Aorta (tissue), 5 donors: ENCODE measurements at places on chromosomes 11 and 22. TPM values are rescaled to one million over a fixed set of nuclear protein-coding genes. Genes with fewer than 3 reads are reported as not detected.

- no peak for DNase-seq
- no peak overlapping the region for H3K4me3 ChIP-seq
- no peaks in the 10 kb centered on the region for H3K27me3 ChIP-seq
- H3K4me1 ChIP-seq = no peaks in the 10 kb centered on the region
- no peak overlapping the region for H3K27ac ChIP-seq
Measured at GRCh38 chr22:24506802-24507438, 11.8 kb downstream of the UPB1 start.

DNA sequence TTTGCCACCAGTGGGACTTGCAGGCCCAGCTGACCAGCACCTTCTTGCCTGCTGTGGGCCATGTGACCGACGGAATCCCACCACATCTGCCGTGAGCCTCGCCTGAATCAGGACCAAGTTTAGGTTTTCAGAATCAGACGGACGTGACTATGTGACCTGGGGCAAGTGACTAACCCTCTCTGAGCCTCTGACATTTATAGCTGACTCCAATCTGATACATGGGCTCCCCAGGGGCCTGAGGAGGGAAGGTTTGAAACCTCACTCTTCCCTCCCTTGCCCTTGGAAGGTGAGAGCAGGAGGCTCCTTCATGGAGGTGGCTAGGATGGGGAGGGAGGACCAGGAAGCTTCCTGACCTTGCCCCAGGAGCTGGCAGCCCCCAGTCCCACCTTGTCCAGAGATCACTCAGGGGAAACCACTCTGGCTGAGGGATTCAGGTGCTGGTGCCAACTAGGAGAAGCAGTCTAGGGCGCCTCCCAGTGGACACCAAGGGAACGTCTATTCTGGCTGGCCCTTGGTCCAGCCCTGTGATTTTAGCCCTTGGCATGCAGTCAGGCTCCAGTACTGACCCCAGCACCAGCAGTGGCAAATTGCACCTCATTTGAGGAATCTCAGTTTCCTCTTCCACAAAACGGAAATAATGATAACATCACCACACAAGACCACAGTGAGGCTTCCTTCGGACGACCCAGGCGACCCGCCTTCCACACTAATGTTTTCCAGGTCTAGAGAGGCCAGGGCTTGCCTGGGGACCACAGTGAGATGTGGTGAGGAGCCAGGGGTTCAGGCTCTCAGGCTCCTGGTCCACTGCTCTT is 47.2 kb upstream of the SYT7 start:
- H3K27ac ChIP-seq = no peak overlapping the region
- H3K4me1 ChIP-seq = no peaks in the 10 kb centered on the region
- H3K36me3 ChIP-seq = no peaks in the 10 kb centered on the region

DNA sequence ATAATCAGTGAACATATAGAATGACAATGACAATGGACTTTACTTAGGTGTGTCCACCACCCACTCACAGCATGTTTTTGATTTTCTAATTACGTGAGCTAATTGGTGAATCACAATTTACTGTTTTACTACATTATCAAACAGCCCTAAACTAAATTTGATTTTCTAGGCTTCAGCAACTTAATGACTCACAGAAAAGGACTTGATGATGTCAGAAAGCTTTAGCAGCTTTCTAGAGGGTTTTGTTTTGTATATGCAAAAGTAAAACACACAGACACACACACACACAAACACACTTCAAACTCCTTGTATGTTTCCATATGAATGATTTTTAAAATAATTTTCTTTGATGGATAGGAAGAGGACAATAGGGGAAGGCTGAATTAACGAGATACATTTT is 878.6 kb upstream of the CCDC90B start:
- DNase-seq = no peak
- no peaks in the 10 kb centered on the region for H3K27me3 ChIP-seq
- H3K4me3 ChIP-seq = no peak overlapping the region

- H3K4me1 ChIP-seq = no peaks in the 10 kb centered on the region
- peaks cover 29% of the 10 kb centered on the region for H3K36me3 ChIP-seq
- no peak overlapping the region for H3K4me3 ChIP-seq
- DNase-seq = peak; percentile 90
Measured at GRCh38 chr22:39316440-39317083, 2.9 kb downstream of the RPL3 start.

GRCh38 chr22:29478326-29479276 is 1.4 kb upstream of the NEFH start:
- no peaks in the 10 kb centered on the region for H3K27me3 ChIP-seq

GRCh38 chr11:97607291-97608000 is 1217.6 kb downstream of the JRKL start:
- H3K27ac ChIP-seq = no peak overlapping the region
- H3K27me3 ChIP-seq = no peaks in the 10 kb centered on the region
- no peaks in the 10 kb centered on the region for H3K4me1 ChIP-seq

GRCh38 chr22:41512421-41513194 is 31.7 kb downstream of the POLR3H start:
- H3K4me1 ChIP-seq = no peaks in the 10 kb centered on the region
- no peak overlapping the region for H3K4me3 ChIP-seq
- no peaks in the 10 kb centered on the region for H3K36me3 ChIP-seq
- H3K27ac ChIP-seq = no peak overlapping the region

OR4C5 gene
- not detected for total RNA-seq

- H3K27ac ChIP-seq = no peak overlapping the region
- H3K27me3 ChIP-seq = no peaks in the 10 kb centered on the region
- H3K36me3 ChIP-seq = no peaks in the 10 kb centered on the region
- H3K4me3 ChIP-seq = no peak overlapping the region
Measured at GRCh38 chr22:29879753-29880152, 3.2 kb upstream of the MTMR3 start.

- H3K27me3 ChIP-seq = no peaks in the 10 kb centered on the region
- H3K4me1 ChIP-seq = no peaks in the 10 kb centered on the region
- no peak overlapping the region for H3K27ac ChIP-seq
- H3K36me3 ChIP-seq = no peaks in the 10 kb centered on the region
- no peak overlapping the region for H3K4me3 ChIP-seq
Measured at GRCh38 chr22:35098921-35099320, 33.0 kb downstream of the ISX start.

DNA sequence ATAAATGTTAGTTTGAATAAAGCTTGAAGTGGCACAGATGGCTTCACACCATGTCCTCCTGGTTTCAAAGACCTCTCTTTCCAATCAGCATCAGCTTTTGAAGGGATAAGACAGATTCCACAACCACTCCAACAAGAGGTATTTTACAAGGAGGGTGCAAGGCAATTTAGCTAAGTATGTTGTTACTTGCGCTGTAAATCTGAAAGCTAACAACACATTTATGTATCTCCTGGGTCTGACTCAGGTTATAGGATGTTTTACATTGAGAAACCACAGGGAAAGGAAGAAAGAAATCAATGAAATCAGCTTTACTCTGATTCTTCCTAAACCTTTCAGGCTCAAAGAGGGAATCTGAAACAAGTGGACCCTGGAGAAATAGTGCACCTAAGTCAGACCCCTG is 12.1 kb downstream of the CWC15 start:
- H3K27me3 ChIP-seq = no peaks in the 10 kb centered on the region
- no peak overlapping the region for H3K27ac ChIP-seq
- H3K36me3 ChIP-seq = peaks cover 5% of the 10 kb centered on the region

- no peak overlapping the region for H3K27ac ChIP-seq
- H3K4me3 ChIP-seq = no peak overlapping the region
- H3K4me1 ChIP-seq = peaks cover 3% of the 10 kb centered on the region
- H3K36me3 ChIP-seq = no peaks in the 10 kb centered on the region
- no peaks in the 10 kb centered on the region for H3K27me3 ChIP-seq
- DNase-seq = no peak
Measured at GRCh38 chr11:102007567-102008437, 39.4 kb upstream of the CFAP300 start.

DNA sequence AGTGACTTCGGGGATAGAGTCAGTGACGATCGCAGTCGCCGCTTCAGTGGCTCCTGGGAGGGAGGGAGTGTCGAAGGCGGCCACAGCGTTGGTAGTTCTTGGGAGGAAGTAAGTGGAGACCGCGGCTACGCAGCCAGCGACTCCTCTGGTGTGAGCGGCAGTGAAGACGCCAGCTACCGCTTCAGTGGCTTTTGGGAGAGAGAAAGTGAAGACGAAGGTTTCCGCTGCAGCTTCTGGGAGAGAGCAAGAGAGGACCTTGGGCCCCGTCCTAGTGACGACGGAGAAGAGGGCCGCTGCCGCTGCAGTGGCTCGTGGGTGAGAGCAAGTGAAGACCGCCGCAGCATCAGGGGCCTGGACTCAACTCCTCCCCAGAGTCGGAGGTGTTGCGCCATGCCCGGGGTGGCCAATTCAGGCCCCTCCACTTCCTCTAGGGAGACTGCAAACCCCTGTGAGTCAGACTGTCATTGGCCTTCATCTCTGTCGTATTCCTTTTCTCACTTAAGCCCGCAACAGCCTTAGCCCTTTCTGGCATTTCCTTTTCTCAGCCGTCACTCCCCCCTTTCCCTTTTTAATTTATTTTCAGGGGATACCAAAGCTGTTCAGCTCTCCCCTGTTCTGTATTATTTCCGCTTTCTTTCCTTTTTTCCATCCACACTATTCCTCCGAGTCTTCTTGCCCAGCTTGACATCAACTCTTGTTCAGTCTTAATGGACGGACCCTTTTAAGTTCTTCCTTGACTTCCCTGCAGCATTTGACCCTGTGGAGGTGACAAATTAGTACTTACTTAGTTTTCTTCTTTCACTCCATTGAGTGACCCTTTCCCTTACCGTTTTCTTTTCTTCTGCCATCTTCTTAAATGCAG is 1.0 kb downstream of the ANKRD42 start:
- peak overlapping the region; percentile 79 for H3K4me3 ChIP-seq
- peak overlapping the region; percentile 83 for H3K27ac ChIP-seq
- DNase-seq = peak; percentile 87
- H3K4me1 ChIP-seq = peaks cover 19% of the 10 kb centered on the region
- no peaks in the 10 kb centered on the region for H3K36me3 ChIP-seq

DNA sequence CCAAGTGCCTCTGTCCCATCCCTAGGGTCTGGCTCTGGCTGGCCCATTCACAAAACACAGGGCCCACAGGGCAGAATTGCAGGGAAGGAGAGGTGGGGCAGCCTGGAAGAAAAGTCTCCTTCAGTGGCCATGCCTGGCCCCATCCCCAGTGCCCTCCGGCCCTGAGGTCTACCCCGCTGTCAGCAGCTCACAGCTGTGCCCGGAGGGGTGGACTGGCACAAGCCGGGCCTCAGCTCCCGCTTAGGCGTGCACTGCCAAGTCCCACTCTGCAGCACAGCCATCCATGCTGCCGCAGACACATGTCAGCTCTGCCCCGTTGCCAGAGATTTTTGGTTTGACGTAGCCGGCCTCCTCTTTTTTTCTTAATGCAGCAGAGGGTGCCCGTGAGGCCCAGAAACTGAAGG is 3.9 kb upstream of the SCN2B start:
- H3K27ac ChIP-seq = no peak overlapping the region
- H3K4me3 ChIP-seq = no peak overlapping the region
- H3K27me3 ChIP-seq = no peaks in the 10 kb centered on the region
- H3K4me1 ChIP-seq = no peaks in the 10 kb centered on the region
